HFFc6 (cell line): ENCODE measurements at places on chromosomes 3 and 15. TPM values are rescaled to one million over a fixed set of nuclear protein-coding genes. Genes with fewer than 3 reads are reported as not detected.

GRCh38 chr3:115635406-115635805, 12.1 kb downstream of the GAP43 start:
- H3K36me3 ChIP-seq = no peaks in the 10 kb centered on the region
- DNase-seq = no peak
- H3K27me3 ChIP-seq = peaks cover 5% of the 10 kb centered on the region

DNA sequence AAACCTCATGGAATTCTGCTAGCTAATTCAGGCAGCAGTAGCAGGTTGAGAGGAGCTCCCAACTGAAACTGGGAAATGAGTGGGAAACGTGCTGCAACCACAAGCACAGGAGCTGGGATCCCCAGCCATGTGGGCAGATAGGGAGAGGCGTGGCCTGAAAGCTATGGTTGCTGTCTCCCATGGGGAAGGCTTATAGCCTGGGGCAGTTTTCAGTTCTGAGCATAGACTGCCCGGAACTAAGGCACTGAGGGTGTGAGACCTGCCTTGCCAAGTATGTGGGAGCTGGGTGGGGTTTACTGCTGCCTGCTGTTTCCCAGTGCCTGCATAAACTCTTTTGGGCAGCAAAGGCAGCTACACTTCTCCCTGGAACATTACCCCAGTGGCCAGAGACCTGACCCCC, 229.5 kb downstream of the TUSC7 start:
- no peaks in the 10 kb centered on the region for H3K4me1 ChIP-seq
- H3K4me3 ChIP-seq = no peak overlapping the region
- DNase-seq = no peak

Gene SPPL2A
- 115 to 129 TPM (median 119 TPM) in 3 replicates for total RNA-seq

Gene FBXW12
- total RNA-seq = not detected in 3 replicates

Gene OR5H6
- total RNA-seq = not detected in 2 replicates

GRCh38 chr3:127206611-127207516, 13.9 kb downstream of the PRR23E start:
- H3K4me3 ChIP-seq = no peak overlapping the region
- peaks cover 45% of the 10 kb centered on the region for H3K27me3 ChIP-seq
- no peak overlapping the region for H3K27ac ChIP-seq
